ENCODE measurements at places on chromosomes 4 and X. TPM values are rescaled to one million over a fixed set of nuclear protein-coding genes. Genes with fewer than 3 reads are reported as not detected.

REPS2 gene
- total RNA-seq = 1.7 TPM

GPR34 gene
- total RNA-seq = not detected

GNRHR gene
- total RNA-seq = not detected

PPP1R2C gene
- total RNA-seq = not detected

CORIN gene
- total RNA-seq = under 0.01 TPM

SFRP2 gene
- 1.8 TPM for total RNA-seq

DNA sequence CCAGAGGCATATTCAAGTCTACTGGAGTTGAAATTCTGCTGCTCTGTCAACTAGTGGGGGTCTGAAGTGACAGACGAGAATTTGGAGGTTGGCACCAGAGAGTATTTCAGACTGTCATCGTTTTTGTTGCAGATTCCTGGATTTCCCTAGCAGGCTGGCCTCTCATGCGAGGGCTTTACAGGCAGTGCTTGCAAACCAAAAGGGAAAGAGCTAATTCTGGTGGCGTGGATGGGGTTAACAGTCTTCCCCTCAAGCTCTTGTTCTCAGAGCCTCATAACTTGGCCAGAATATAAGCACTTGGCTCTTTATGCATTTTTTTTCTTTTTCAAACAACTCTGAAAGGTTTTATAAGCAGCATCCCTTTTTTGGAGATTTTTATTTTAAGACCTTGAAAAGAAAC lies at the start of gene SPARCL1:
Gene SPARCL1 (minus strand): TSS at position 190 of the 400 bp plus-strand sequence. CDS start 29,802 bp downstream, outside the sequence.
- DNase-seq = peak; percentile 59

DNA sequence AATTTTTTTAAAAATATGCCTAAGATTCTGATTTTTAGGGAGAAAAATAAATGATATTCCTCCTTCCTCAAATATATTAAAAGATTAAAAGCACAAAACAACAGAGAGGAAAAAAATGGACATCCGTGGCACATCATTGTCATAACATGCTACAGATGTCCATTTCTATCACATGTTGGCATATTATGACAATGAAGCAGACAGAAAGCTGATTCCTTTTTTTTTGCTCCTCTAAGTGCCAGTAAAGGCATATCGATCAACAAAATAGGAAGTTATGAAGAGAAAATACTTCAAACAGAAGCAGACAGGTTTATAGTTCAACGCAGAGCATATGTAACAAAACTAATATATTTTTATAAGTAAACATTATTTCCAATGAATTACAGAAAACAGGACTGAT lies 11.2 kb downstream of the KLHL8 start:
- DNase-seq = no peak

- DNase-seq = no peak
These were observed 9.4 kb upstream of the CPLX1 start for GRCh38 chr4:835148-836002.

DNA sequence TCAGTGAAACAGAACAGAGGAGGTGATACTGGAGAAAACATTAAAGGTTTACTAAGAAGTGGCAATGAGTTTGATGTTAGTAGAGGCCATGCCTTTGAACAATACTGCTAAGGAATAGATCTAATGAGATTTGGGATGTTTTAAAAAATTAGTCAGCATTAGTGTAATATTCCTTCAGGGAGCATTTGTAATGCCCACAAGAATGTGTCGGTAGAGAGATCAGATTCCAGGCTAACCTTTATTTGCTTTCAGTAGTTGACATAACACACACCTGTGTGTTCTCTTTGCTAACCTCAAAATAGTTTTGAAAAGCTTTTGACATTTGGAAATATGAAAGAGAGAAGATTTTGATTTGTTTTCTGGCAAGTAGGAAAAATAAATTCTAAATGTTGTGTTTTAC lies 328.8 kb downstream of the BMPR1B start:
- no peak for DNase-seq

GRCh38 chr4:161252520-161253141 lies 911.2 kb downstream of the FSTL5 start:
- no peak for DNase-seq

GRCh38 chr4:84733343-84734033 lies 150.6 kb downstream of the CDS1 start:
- DNase-seq = no peak

GRCh38 chr4:124139044-124139443 lies 573.5 kb downstream of the ANKRD50 start:
- DNase-seq = no peak

DNA sequence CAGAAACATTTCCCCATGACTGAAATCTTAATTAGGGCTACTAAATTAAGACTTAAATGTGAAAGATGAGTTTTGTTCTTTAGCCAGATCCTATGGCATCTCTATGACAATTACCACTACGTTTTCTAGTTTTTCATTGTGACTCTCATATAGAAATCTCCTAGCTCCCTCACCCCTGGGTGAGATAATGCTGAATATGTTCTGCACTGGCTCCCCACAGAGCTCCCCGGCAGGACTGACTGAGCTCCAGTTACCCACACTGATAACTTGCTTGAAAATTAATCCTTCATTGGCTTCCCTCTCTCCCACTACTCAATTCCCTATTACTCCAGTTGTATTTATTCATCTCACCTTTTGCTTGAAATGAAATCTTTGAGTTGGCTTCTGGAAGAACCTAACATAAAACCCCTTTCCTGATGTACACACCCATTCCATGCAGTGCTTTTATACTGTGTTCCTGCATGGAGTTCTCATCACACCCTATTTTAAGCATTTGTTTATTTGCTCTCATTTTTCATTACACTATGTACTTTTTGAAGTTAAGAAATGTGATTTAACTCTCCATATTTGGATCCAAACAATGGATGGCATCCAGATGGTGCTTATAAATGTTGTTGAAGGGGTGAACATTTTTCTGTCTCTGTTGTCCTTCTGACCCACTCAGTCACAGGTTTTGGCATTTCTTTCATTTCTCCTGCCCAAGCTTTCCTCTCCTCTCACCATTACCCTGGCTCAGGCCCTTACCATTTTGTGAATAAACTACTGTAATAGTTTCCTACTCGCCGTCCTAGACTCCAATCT lies 623.4 kb downstream of the SPRY1 start:
- peak; percentile 25 for DNase-seq

DNA sequence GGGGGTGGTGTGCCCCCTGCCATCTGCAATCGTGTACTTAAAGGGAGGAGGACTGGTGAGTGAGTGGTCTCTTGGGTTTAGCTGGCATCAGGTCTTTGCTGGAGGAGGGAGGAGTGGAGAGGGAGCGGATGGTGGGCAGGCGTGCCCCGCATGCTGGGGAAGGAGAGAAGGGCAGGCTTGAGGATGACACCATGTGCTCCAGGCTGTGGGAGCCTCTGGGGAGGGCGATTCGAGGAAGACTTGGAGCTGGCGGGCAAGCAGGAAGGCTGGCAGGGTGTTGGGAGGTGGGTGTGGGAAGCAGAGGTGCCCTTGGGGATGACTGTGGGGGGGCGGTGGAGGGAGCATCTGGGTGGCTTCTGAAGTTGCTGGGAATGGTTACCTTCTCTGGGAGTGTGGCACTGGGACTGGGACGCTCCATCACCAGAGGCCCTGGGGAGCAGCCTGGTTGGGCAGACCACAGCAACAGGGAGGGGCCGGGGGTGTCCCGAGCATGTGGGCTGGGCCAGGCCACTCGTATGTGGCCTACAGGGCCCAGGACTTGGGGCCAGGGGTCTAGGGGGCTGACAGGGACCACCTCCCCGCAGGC lies 30.8 kb upstream of the AFAP1 start:
- DNase-seq = no peak

Data from fibroblast of the aortic adventitia (primary cell).